ENCODE measurements at places on chromosomes 2 and 18.

DNA sequence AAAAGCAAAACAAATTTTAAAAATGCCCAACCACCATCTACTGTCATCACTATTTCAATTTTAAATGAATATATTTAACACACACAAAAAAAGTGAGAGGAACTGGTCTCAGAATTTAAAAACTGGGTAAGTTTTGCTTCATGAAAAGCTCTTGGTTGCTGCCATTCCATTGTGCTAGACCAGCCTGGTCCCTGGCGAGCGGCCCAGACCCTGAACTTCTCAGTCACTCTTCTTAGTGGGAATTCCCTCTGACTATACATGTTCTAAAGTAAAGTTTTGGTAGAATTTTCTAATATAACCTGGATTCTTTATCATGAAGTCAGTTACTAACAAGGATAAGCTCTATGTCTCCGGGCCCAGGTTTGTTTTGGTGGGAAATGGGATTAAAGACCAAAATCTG, 34.8 kb upstream of the TMEM177 start:
- DNase-seq = no peak

DNA sequence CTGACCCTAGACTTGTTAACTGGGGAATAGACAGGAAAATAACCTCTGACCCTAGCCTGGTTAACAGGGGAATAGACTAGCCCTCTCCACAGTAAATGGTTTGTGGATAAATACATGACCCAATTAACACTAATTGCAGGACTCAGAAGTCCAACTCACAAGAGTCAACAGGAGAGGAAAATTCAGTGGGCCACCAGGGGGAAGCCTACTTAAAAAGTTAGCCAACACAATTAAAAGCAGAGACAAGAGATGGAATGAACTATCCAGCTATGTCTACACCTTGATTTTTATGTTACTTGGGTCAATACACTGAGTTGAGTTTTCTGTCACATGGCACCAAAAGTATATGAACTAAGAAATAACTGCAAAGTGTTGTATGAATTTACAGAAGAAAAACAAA, 158.8 kb upstream of the SLC39A10 start:
- no peak for DNase-seq

- DNase-seq = no peak
Observed at GRCh38 chr2:240786871-240787311, 33.1 kb downstream of the KIF1A start.

GRCh38 chr18:50401888-50402287, 27.0 kb downstream of the SKA1 start:
- no peak for DNase-seq

DNA sequence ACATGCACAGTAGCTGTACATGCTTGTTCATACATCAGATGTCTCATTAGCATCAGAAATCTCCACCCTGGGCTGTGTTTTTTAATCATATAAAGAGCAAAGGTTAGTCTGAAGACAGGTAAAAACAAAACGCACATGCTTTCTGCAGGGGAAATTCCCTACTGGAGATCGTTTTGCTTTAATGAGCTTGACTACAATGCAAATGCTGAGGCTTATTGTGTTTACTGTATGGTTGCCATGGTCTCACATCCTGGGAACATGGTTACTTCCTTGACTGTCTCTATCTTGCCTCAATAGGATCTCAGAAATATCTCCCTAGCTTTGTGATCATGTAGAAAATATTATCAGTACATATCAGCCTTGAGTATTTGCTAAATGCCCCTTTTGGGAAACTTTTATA, 336.5 kb upstream of the TFPI start:
- DNase-seq = no peak

GRCh38 chr2:120243211-120243610, 9.4 kb upstream of the RALB start:
- no peak for DNase-seq

DNA sequence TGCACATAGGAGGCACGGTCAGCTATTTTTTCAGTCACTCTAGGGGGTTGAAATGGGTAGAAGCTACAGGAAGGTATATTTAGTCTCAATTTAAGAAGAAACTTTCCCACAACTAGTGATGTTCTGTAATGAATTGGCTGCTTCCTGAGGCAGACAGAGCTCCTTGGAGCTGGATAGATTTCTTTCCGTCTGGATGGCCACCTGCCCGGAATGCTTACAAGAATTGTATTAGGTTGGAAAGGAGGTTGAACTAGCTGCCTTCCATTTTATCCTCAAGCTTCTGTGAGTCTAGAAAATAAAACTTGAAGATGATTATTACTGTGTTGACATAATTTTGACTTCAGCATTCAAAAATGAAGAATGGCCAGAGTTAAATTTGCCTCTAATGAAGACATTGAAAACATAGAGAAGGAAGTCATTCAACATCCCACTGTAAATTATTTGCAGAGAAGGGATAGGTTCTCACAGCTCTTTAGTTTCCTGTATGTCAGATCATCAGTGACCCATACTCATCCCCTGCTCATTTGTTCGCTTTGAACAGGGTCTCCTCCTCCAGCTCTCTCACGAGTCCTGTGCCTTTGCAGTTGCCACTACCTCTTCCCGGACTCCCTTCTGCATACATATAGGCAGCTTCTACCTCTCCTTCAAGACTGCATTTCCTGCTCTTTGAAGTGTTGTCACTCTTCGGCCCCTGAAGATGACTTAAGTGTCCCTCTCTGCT, 88.8 kb downstream of the CRIM1 start:
- DNase-seq = peak; percentile 86

DNA sequence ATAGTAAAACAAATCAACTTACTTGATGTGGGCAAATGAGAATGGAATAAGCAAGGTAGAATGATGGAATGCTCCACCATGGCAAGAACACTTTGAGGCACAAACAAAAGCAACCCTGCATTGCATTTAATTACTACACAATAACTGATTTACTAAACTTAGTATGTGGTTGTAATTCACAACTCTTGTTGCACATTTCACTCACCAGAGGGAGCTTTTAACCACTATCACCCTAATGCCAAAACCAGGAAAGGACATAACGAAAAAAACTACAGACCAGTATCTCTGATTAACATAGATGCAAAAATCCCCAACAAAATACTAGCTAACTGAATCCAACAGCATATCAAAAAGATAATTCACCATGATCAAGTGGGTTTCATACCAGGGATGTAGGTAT, 659.8 kb downstream of the CPS1 start:
- no peak for DNase-seq

- DNase-seq = no peak
Observed at GRCh38 chr2:161147856-161148255, 12.4 kb upstream of the TANK start.

GRCh38 chr2:107927034-107927534, 59.2 kb upstream of the SLC5A7 start:
- no peak for DNase-seq

- DNase-seq = no peak
Observed at GRCh38 chr2:165239856-165240515, 772 bp downstream of the SCN2A start.

DNA sequence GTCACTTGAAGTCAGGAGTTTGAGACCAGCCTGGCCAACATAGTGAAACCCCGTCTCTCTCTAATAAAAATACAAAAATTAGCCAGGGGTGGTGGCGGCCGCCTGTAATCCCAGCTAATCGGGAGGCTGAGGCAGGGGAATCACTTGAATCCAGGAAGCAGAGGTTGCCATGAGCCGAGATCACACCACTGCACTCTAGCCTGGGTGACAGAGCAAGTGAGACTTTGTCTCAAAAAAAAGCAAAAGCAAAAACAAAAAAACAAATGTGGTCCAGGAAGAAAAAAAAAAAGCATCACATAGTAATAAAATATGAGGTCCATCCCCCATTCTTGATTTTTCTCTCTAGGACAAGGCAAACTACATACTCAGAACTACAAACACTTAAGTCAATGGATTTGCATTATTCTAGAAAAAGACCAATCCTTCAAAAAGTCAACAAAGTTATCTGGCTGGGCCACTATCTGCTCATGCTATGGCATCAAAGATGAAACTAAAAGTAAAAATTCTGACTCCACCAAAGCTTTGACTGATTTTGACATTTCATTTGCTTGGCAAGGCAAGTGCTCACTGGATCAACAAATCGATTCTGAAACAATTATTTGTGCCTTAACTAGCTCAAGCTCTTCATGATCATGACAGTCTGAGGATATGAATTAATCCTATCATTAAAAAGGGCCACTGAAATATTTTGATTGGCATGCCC, 28.4 kb downstream of the MEX3C start:
- DNase-seq = no peak

All from right hindlimb (tissue), 1 donor.